Esophagus squamous epithelium (tissue), 5 donors: ENCODE measurements at places on chromosomes 2 and 18.

DNA sequence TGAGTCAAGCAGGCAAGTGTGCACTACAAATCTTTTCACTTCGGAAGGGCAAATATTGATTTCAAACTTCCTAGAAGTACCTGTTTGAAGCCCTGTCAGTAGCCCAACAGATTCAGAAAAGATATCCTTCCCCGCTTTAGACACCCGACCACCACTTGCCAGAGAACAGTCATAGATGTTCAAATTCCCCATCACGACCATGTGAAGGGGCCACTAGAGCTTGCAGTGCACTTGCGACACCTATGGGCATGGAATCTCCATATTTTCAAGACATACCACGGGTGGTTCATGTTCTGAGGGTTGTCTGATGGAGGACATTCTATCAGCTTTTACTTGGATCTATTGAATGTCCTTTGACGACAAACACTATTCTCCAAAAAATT, 23.8 kb downstream of the GNLY start:
- DNase-seq: no peak

GRCh38 chr2:220503431-220503830, 876.0 kb downstream of the SLC4A3 start:
- DNase-seq: no peak

DNA sequence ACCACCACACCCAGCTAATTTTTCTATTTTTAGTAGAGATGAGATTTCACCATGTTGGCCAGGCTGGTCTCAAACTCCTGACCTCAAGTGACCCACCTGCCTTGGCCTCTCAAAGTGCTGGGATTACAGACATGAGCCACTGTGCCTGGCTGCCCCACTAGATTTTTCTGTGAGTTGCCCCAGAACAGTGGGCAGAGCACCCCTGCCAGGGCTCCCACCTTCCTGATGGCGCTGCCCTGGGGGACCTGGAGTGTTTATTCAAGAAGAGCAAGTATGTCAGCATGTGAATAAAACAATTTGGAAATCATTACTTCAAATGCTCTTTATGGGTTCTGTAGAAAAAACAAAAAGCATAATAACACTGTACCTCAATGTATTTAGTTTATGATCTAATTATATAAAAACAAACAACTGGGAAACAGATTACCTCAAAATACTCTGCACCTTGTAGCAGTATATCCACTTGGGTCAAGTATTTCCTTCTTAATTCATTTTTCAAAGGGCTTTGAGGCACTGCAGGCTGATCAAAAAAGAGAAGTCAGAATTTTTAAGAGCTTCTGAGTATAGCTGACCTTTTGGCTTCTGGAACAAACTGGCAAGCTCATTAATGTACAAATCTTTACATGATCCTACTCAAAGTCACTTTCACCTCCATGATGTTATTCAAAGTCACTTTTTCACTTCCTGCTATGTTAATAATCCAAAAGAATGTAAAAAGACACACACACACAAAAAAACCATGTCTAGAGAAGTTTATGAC, 8.9 kb downstream of the HJURP start:
- DNase-seq: no peak

DNA sequence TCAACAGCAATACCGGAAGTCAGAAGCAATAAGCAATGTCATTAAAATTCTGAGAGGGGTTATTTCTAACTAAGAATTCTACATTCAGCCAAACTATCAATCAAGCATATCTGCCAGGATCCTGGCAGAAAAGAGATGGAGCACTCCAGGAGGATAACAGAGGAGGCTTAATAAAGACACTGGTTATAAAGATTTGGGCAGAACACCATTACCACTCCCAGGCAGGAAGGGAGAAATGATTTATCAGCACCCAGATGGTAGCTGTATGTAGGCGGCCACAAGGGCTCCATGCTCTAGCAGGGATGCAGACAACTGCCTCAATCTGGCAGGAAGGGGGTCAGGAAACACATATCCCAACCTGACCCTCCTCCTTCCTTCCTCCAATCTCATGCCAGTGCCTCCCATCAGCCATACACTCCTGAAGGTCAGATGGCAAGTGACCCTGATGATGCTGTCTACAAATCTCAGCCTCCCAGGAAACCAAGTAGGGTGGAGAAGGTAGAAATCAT, 20.5 kb upstream of the TNFAIP6 start:
- DNase-seq: no peak
